ENCODE measurements at places on chromosomes 7 and 10.

- no peak for DNase-seq
These were observed 420.1 kb upstream of the KLF6 start for GRCh38 chr10:4205113-4205512.

GRCh38 chr10:123884351-123884906 is 7.2 kb downstream of the CPXM2 start:
- DNase-seq: no peak

GRCh38 chr10:28687683-28688001 is 10.3 kb downstream of the BAMBI start:
- no peak for DNase-seq

DNA sequence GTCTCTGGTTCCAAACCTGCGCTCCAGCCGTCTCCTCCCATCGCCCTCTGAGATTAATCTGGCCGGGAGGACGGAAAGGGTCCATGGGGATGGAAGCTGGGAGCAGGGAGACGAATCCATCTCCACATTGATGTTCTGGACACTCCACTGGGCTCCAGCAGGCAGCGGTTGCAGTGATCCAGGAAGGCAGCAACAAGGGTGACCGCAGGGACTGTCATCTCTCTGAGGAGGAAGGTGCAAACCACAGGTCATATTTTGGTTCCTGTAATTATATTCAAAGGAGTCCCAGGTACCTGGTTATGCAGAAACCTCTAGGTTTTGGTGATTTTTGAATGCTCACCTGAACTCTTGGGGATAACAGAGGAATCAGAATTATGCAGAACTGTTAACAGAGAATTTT is 54.8 kb downstream of the EVX1 start:
- DNase-seq: no peak
